ENCODE measurements at places on chromosomes 3 and 15.
A peak's percentile ranks its signal among the peaks of the same experiment; 100 is the strongest.

DNA sequence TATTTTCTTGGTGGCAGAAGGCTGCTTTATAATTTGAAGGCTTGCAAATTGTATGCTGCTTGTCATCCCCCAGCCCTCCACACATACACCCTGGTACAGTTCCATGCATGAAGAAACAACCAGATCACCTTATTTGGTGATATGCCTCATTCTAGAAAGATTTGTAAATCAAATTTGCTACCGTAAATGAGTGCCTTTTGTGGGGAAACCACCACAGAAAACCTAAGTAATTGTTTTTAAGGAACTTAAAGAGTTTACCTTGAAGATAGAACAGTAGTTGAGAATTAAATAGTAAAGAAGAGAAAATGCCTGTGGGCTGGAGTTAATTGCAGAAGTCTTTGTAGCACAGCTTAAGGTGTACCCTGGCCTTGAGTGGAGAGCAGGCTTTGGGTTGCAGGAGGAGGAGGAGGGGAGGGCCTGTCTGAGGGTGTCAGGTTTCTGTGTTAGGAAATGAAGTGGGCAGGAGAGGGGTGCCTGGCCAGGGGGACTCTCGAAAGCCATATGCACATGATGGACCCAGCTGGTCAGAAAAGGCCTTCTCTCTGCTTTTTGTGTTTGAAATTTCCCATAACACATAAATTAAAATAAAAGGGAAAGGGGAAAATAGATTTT, 6.9 kb downstream of the NIPA2 start:
- DNase-seq: no peak

DNA sequence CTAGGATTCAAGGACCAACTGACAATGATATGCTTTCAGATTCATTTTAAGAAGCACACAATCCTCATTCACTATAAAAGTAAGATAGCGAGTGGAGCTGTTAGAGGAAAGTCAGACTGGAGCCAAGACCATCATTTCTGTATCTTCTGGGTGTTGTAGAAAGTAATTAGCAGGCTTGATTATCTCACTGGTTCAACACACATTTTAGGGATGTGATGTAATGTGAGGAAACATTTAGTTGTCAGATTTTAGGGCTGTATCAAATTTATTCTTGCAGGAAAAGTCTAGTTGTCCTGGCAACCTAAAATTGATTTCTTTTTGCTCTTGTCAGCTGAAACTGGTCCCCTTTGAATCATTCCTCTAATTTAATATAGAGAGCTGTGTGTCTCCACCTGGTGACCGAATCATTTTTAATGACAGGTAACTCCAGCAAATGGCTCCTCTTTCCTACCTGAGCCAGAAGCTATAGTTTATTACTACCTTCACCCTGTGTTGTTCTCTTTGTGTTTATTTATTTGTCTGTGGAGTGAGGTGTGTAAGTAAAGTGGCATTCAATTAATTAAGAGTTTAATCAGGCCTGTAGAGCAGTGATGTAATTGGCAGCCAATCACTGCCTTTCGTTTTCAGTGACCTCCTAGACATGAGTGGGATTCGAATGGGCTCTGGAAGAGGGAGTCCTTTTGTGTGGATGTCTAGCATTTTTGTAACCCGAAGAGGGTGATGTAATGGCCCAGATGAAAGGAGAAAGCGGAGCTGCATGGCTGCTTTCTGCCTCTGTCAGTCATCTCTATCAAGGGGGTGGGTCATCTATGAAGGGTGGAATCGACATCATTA, 125.8 kb downstream of the LPP start:
- DNase-seq: no peak

DNA sequence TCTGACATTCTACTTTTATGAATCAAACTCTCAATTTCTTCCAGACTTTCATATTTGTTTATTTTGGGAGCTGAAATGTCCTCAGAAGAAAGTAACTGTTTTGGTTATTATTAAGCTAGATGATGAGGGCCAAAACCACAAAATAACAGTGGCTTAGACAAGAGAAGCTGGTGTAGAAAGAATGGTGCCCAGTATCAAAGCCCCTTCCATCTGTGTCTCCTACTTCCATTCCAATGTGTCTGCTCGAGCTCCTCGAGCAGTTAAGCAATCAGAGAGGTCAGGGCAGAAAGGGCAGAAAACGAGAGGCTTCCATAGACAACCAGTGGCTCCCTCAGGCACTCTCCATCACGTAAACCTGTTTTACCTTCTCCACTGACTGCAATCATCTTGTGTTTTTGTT, 59.7 kb upstream of the MAGI1 start:
- DNase-seq: no peak

- DNase-seq: no peak
Measured at GRCh38 chr3:150743508-150743907, 19.5 kb downstream of the SIAH2 start.

DNA sequence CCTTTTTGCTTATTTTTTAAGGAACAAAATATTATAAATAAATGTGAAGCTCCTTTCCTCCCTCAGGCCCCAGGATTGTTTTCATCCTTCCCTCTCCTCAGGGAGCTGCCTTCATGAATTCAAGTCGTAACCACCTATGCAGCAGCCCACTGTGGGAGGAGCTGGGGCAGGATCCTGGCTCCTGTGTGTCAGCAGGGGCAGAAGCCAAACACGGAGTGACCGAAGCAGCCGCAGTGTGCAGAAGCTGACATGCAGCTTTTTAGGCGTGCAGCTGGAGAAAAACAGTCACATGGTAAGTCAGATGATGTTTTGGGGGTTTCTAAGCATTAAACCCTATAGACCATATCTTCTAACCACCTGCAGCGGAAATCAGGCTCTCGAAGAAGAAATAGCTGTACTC, 231.3 kb downstream of the OCA2 start:
- DNase-seq: no peak

DNA sequence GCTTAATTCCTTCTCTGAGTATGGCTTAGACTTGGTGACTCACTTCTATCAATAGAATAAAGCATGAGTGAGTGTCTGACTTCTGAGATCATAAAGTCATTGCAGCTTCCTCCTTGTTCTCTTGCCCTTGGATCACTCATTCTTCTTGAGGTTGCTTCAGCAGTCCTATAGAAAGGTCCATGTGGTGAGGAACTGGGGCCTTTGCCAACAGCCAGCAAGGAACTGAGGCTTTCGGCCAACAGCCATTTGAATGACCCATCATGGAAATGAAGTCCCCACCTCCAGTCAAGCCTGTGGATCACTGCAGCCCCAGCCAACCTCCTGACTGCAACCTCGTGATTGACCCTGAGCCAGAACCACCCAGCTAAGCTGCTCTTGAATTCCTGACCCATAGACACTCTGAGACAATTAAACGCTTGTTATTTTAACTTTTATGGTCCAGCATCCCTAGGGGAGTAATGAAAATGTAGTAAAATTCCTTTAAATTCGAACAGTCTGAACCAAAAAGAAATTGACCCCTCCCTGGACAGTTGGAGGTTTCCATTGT, 84.5 kb downstream of the WDR76 start:
- no peak for DNase-seq

DNA sequence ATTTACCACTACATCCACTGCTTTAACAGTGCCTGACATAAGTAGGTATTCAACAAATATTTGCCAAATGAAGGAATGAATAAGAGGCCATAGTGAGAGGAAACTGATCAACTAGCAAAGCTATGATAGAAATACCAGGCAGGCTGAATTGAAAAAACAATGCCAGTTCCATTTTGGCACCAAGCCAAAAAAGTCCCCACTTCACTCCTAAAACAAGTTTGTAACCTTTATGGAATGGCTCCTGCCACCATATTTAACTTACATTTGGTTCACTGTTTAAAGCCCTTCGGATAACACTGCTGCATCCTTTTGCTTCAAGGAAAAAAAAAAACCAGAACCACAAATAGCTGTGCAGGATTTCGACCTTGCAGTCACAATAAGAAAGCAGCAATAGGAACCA, 166.1 kb downstream of the FRMD5 start:
- no peak for DNase-seq

GRCh38 chr3:186185194-186185787, 76.4 kb upstream of the ETV5 start:
- no peak for DNase-seq

DNA sequence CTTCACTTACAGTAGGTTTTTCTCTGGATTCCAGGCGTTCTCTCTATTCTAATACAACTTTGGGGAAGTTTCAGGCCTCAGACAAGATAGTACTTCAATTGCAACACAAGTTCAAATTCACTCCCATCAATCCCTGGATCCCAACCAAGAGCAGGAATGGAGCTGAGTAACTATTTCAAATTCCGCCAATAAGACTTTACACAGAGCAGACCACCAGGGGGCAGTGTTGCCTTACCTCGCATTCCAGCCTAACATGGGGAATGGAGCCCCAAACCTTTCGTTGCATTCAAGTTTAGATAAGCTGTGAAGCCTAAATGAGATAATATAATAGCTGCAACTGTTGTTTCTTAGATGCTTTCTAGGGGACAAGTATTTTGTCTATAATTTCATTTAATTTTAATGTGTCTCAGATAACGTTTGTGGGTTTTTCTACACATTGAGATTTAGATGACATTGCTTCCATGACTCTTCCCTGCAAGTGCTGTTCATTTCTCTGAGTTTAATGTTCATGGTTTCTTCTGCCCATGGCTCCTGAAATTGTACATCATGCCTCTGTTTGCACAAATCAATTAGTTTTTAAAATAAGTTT, 186.7 kb downstream of the NSUN3 start:
- DNase-seq: peak; percentile 47

DNA sequence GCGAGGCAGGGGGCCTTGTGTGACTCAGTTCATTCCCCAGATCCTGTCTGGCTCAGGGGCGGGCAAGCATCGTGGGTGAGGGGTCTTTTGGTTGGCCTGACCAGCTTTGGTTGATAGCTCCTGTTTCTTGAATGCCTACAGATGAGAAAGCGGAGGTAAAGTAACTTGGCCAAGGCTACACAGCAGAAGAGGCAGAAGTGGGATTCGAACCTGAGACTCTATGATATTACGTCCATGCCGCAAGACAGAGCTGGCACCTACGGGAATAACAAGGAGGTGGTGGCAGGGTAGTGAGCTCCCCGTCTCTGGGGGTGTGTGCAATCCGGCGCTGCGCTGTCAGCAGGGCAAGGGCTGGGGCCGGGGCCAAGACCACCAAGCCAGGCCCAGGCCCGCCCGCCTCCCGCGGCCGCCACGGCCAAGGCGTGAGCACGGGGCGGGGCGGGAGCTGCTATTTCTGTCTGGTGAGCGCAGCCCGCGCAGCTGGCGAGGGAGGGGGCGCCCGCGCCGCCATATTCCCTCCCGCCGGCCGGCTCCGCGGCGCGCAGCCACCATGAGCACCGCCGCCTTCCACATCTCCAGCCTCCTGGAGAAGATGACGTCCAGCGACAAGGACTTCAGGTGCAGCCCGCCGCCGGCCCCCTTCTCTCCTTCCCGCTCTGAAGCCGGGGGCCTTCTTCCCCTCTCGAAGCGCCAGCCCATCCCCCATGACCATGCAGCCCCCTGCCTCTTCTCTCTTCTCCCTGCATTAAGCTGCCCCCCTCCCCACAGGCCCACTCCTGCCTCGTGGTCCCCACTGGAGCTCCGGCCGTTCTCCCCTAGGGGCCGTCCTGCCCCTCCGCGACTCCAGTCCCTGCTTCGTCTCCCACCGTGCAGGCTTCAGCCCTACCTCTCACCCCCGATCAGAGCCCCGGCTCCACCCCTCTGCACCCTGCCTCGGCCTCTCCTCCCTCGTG, at the start of gene CAND2:
Gene CAND2 (plus strand): TSS at position 510 of the 953 bp plus-strand sequence. CDS start 41 bp downstream, at position 551.
- peak; percentile 29 for DNase-seq

DNA sequence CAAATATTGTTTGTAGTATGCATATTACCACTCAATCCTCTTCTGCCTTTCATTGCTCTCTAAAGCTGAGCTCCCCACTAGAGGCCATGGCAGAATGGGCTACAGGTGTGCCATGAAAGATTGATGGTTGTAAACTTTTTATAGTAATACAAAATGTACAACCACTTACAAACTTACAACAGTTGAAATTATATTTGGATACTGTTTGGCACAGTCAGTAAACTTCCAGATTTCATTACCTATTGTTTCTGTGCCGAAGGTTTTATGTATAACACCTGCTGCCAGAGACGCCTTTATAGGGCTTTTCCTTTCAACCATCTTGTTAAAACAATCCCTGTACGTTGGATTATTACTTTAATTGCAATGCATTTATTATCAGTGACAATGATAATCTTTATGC, 7.0 kb downstream of the ROPN1 start:
- DNase-seq: no peak

DNA sequence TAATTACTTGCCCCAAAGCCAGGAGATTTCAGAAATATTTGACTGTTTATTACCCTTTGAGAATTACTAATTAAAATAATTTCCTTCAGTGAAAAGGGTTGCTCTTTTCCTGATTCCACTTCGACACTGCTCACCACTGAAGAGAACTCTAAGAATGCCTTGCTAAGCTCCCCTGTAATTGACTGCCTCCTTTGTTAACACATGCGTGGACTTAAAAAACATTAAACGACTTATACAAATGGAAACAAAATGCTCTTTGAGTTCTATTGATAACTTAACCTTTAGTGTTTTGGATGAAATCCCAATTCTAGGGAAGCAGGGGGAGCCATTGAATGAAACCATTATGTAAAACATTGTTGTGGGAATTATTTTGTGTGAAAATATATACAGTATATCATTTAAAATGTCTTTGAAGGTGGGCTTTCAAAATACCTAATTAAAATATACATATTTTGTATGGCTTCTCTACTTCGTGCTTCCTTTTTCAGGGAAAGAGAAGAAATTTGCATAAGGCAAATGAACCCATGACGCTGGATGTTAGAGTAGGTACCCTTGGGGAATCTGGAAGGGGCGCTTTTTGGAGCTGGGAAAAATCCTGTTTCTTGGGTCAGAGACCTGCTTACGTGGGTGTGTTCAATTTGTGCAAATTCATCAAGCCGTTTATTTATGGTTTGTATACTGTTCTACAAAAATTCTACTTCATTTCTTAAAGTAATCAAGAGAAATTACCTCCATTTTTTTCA, 64.2 kb downstream of the WWTR1 start:
- no peak for DNase-seq

DNA sequence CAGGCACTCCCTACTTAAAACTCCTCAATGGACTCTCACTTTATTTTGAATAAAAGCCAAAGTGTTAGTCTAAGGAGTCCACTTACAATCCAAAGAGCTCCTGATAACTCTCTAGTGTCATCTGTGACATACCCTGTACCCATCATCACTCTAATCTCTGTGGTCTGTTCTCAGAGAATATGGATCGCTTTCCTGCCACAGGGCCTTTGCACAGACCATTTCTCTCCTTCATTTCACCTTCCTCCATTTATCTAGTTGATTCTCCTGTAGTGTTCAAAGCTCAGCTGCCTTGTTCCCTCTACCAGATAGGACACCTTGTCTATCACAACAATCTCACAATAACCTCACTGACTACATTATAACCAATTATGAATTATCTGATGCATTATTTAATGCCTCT, 185.4 kb upstream of the KBTBD8 start:
- no peak for DNase-seq

- no peak for DNase-seq
Measured at GRCh38 chr15:100973351-100974111, 54.4 kb downstream of the LRRK1 start.

- no peak for DNase-seq
Measured at GRCh38 chr3:94928921-94929320, 866.1 kb downstream of the NSUN3 start.

GRCh38 chr3:99878005-99878404, 60.3 kb downstream of the CMSS1 start:
- DNase-seq: no peak

GRCh38 chr15:32643907-32644445, 2.5 kb downstream of the SCG5 start:
- DNase-seq: no peak

- no peak for DNase-seq
Measured at GRCh38 chr3:8652324-8652987, 7.9 kb upstream of the SSUH2 start.

- no peak for DNase-seq
Measured at GRCh38 chr3:195159814-195160165, 111.2 kb downstream of the XXYLT1 start.

GRCh38 chr3:146796078-146796477, 190.9 kb upstream of the PLSCR5 start:
- no peak for DNase-seq

GRCh38 chr3:137174514-137174913, 216.7 kb downstream of the IL20RB start:
- no peak for DNase-seq
